Astrocyte of the cerebellum (primary cell): ENCODE measurements at places on chromosomes 12 and 14.

DNA sequence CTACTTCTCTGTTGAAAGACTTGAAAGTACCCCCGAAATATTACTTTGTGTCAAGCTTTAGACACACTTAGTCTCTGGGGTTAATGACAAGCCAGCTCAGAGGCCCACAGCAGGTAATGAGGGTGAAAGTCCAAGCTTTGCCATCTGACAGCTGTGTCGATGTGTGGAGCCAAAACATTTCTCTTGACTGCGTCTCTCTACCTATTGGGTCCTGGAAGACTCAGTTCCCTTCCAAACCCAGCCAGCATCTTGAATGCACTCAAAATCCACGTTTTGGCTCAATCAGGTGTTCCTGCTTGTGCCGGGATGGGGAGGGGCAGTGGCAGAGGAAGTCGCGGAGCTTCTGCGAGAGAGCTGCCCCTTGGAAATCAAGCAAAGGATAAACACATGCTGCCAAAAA, 3.2 kb downstream of the PLXNC1 start:
- DNase-seq: no peak

- peak; percentile 6 for DNase-seq
Measured at GRCh38 chr12:120944645-120945217, 33.6 kb upstream of the HNF1A start.

- DNase-seq: no peak
Measured at GRCh38 chr12:75715323-75715644, 203.9 kb upstream of the KRR1 start.

GRCh38 chr14:24388474-24389179, 10.2 kb upstream of the NYNRIN start:
- DNase-seq: no peak

GRCh38 chr14:104422837-104423681, 156.5 kb upstream of the C14orf180 start:
- no peak for DNase-seq

DNA sequence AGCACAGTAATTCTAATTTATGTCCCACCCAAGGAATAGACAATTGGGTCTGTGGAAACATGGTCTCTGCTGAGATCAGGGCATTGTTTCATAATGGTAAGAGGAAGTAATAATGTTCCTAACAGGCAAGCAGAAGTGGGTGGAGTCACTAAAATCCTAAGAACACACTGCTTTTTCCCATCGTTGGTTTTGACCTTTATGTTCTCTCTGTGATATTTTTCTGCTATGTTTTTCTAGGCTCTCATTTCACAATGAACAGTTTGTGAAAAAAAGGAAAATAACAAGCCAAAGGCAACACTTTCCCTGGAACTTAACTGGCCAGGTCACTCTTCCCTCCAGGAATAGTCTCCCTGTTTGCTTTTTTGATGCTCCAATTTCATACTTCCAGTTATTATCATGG, 80.6 kb upstream of the OVCH1 start:
- DNase-seq: no peak
